ENCODE measurements at places on chromosomes 5 and 9. TPM values are rescaled to one million over a fixed set of nuclear protein-coding genes. Genes with fewer than 3 reads are reported as not detected.
A peak's percentile ranks its signal among the peaks of the same experiment; 100 is the strongest.

The STC2 gene
- polyA plus RNA-seq: 3.1 TPM

The SLC36A3 gene
- polyA plus RNA-seq: not detected

The C5orf34 gene
- polyA plus RNA-seq: 1.1 TPM

The GPX3 gene
- 1,067 TPM for polyA plus RNA-seq

The UBLCP1 gene
- polyA plus RNA-seq: 24.4 TPM

The PRRX2 gene
- polyA plus RNA-seq: 3.8 TPM

The PCDHGA12 gene
- polyA plus RNA-seq: 1.2 TPM

- H3K4me3 ChIP-seq: no peak overlapping the region
- H3K4me1 ChIP-seq: no peaks in the 10 kb centered on the region
- H3K36me3 ChIP-seq: no peaks in the 10 kb centered on the region
Observed at GRCh38 chr5:22460189-22460588, 393.0 kb downstream of the CDH12 start.

DNA sequence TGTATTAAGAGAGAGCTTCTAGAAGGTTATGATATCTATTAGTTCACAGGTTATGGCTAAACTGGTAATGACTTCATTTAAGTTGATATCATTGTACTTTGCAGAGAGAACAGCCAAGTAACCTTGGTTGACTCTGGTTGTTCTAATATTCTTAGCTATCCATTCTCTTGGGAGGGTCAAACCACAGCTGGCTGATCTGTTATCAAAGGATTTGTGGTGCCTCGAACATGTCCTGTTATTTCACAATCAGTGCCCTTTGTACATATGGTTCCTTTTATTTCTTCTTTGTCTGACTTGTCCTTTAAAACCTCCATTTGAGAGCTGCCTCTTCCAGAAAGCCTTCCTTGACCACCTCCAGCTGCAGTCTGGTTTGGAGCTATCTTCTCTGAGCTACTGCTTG lies 61.7 kb downstream of the PDE8B start:
- DNase-seq: no peak
- H3K4me1 ChIP-seq: no peaks in the 10 kb centered on the region
- no peaks in the 10 kb centered on the region for H3K36me3 ChIP-seq

DNA sequence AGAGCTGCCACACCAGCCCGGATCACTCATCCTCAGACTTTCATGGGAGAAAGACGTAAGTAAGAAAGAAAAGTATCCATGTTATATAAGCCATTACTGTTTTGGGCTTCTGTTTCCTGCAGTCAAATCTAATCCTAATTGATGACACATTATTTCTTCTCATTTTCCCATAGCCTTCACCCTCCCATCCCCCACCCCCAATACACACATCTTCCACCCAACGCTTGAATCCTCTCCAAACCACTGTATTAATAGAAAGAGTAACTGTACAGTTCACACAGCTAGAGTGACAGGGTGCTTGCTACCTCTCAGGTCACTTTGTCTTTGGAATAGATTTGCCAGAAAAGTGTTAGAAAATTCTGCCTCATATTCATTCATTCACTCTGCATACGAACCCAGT lies 69.3 kb upstream of the IL17B start:
- no peak overlapping the region for H3K4me3 ChIP-seq
- no peaks in the 10 kb centered on the region for H3K36me3 ChIP-seq
- DNase-seq: no peak
- no peak overlapping the region for H3K27ac ChIP-seq
- no peaks in the 10 kb centered on the region for H3K27me3 ChIP-seq
- peaks cover 32% of the 10 kb centered on the region for H3K4me1 ChIP-seq

DNA sequence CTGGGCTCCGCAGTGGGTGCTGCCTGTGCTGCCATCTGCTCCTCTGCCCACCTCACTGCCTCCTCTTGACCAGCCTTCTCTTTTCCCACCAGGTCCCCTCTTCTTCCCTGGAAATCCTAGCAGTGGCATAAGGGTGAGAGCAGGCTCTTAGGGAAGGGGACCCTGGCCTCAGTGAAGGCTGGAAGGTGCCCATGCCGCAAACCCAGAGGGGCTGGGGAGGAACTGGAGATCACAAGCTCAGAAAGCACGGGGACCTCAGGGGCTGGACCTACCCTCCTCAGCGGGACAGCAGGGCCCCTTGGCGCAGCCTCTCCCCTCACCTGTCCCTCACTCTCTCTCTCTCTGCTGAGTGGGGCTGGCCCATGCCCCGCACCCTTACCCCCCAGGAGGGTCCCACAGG lies 144.4 kb upstream of the IRX2 start:
- H3K4me3 ChIP-seq: no peak overlapping the region
- H3K27me3 ChIP-seq: no peaks in the 10 kb centered on the region
- no peaks in the 10 kb centered on the region for H3K4me1 ChIP-seq
- DNase-seq: no peak

- no peak for DNase-seq
- no peak overlapping the region for H3K4me3 ChIP-seq
- H3K4me1 ChIP-seq: no peaks in the 10 kb centered on the region
- H3K36me3 ChIP-seq: no peaks in the 10 kb centered on the region
- no peaks in the 10 kb centered on the region for H3K27me3 ChIP-seq
Observed at GRCh38 chr5:173633304-173633703, 16.9 kb upstream of the BOD1 start.

- H3K36me3 ChIP-seq: no peaks in the 10 kb centered on the region
- peaks cover 19% of the 10 kb centered on the region for H3K27me3 ChIP-seq
- H3K4me1 ChIP-seq: no peaks in the 10 kb centered on the region
- H3K4me3 ChIP-seq: no peak overlapping the region
Observed at GRCh38 chr5:55241746-55242145, 8.3 kb upstream of the CCNO start.

- no peaks in the 10 kb centered on the region for H3K36me3 ChIP-seq
- H3K4me1 ChIP-seq: no peaks in the 10 kb centered on the region
- DNase-seq: no peak
- H3K27ac ChIP-seq: no peak overlapping the region
- no peak overlapping the region for H3K4me3 ChIP-seq
Observed at GRCh38 chr5:3701694-3702093, 106.1 kb downstream of the IRX1 start.

DNA sequence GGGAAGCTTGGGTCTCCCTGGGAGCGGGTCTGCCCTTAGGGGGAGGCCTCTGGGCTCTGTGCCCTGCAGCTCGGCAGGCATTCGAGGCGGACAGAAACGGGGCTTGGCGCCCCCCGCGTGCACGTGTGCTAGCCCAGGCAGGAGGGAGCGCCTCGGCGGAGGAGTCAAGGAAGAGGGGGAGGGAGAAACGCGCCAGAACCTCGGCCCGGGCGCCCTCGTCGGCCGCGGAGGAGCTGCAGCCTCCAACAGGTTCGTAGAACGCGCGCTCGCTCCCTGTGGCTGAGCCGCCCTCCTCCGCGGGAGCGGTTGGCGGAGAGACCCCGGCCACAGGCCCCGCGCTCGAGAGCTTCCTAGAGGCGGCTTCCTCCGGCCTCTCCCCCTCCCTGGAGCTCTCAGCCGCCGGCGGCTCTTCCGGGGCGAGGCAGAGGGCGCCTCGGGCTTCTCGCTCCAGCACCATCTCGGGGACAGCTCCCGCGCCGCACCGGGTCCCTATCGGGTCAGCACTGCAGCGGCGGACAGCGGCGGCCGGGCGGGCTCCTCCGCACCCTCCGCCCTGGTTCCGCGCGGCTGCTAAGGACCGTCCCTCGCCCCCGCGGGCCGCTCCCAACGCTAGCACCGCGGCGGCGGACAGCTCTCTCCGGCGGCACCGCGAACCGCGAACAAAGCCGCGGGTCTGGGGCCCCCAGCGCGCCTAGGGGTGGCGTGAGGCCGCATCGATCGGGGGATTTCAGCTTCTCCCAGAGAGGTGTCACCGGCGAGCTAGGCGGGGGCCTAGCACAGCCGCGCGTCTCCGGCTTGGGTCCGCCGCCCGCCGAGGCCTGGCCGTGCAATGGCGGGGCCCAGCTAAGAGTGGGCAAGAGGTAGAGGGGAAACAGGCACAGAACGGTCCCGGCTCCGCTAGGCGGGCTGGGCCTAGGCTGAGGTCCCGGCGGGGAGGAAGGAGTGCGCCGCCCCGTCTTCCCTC lies 74.6 kb upstream of the CPLX2 start:
- peaks cover 8% of the 10 kb centered on the region for H3K27me3 ChIP-seq
- no peak overlapping the region for H3K4me3 ChIP-seq
- peaks cover 14% of the 10 kb centered on the region for H3K4me1 ChIP-seq
- H3K36me3 ChIP-seq: no peaks in the 10 kb centered on the region
- no peak overlapping the region for H3K27ac ChIP-seq
- peak; percentile 94 for DNase-seq

DNA sequence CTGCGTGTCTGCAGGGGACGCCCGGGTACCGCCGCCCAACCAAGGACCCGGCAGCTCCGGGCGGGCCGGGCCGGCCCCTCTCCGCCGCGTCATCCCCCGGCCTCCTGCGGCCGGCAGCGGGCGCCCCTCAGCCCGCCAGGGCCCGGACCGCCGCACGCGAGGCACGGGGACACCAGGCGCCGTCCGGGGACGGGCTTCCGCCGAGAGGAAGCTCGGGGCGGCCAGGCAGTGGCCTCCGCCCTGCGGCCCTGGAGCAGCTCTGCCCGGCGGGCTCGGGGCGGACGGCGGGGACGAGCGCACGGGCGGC lies 373 bp downstream of the FBXW5 start:
- H3K36me3 ChIP-seq: peaks cover 39% of the 10 kb centered on the region
- peak overlapping the region; percentile 86 for H3K4me3 ChIP-seq
- peaks cover 10% of the 10 kb centered on the region for H3K4me1 ChIP-seq
- no peak for DNase-seq
- no peaks in the 10 kb centered on the region for H3K27me3 ChIP-seq

DNA sequence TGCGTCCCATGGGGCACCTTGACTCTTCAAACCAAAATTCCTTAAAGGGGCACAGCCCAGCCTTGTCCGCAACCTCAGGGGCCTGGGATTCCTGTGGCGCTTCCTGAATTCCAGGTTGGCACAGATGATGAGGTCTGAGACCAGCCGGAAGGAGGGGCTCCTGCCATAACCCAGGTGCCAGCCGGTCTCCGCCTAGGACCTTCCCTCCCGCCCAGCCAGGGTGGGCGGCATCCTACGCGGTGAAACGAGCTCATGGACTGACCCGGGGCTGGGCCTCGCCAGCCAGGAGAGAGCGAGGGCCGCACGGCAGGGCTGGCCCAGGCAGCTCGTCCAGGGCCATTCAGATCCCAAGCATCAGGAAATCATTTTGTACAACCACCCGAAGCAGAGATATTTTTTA lies 23.0 kb downstream of the AMBP start:
- no peak for DNase-seq
- H3K4me1 ChIP-seq: no peaks in the 10 kb centered on the region
- H3K4me3 ChIP-seq: no peak overlapping the region
- no peaks in the 10 kb centered on the region for H3K36me3 ChIP-seq

DNA sequence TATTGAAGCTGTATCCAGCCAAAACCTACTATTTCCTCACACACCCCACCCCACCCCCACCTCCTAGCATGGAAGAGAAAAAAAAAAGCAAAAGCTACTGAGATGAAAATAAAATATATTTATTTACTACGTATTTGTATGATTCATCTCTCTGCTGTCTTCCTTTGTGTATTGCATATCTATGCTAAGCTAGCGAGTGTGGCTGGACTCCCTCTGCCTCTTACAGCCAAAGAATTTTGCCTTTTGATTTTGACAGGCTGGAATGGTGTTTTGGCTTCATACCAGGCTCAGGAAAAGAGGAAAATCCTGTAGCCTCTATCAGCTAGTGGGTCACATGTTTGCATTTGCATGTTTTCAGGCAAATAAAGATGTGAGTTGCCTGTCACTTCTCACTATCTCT lies 2.2 kb downstream of the ABLIM3 start:
- H3K4me1 ChIP-seq: peaks cover 22% of the 10 kb centered on the region
- DNase-seq: peak; percentile 93
- H3K4me3 ChIP-seq: no peak overlapping the region
- H3K27me3 ChIP-seq: no peaks in the 10 kb centered on the region
- peak overlapping the region; percentile 78 for H3K27ac ChIP-seq

Measured in lung (tissue), 17 donors.